NCI-H146 (cell line): ENCODE measurements at places on chromosomes 11 and 22.

- DNase-seq, result no peak
Observed at GRCh38 chr11:66842501-66842895, 743 bp upstream of the RCE1 start.

GRCh38 chr22:29817724-29818123, 20.4 kb downstream of the ASCC2 start:
- no peak for DNase-seq

GRCh38 chr11:34348919-34349318, 8.9 kb downstream of the ABTB2 start:
- no peak for DNase-seq

- DNase-seq, result no peak
Observed at GRCh38 chr11:86072211-86072610, 3.3 kb upstream of the PICALM start.

- no peak for DNase-seq
Observed at GRCh38 chr11:91156041-91156440, 933.2 kb upstream of the CHORDC1 start.

- DNase-seq, result peak; percentile 29
Observed at GRCh38 chr22:49026494-49027367, 800.9 kb downstream of the BRD1 start.

DNA sequence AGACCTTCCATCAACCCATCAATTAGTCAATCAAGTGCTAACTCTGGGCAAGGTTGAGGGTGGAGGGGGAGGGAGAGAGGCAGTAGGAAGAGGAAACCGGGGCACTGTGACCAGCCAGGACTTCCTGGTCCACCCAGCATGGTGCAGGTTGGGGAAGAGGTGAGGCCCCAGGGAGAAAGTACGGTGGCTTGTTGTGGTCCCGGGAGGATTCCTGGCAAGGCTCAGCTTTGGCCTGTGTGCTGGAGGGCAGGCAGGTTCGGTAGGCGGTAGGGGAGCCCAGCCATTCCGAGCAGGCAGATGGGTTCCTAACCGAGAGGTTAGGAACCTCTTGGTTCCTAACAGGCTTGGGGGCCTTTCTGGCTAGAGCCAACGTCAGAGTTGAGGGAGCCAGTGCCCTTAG, 10.8 kb downstream of the ST14 start:
- no peak for DNase-seq

DNA sequence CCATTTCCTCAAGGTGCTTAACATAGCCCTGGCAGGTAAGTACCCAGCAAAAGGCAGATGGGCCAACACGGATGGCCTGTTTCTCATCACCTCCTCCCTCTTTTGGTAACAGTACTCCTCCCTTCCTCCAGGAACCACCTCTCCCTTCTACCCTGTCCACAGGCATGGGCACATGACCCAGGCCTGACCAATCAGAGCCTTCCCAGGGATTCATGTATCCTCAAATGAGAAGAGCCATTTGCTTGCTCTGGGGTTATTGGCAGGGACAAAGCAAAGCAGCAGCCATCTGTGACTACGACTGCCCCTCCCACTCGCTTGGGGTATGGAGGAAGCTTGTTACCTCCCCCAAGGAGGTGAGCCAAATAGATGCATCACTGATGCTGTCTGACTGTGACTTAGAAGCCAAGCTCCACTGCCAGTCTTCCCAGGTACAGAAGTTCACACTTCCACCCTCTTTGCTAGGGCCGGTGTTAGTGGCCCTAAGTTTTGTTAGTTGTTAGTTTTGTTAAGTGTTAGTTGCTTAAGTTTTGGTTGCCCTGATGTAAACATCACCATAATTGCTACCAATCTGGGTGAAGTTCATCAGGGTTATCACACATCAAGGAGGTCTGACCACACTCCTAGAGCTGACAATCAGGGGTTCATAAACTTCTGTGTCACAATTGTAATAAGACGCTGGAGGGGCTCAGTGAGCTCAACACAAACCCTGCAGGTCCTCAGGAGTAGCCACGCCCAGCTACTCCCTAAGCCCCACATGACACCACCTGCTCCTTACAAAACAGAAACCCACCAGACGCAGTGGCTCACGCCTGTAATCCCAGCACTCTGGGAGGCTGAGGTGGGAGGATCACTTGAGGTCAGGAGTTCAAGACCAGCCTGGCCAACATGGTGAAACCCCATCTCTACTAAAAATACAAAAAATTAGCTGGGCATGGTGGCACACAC, 57.3 kb downstream of the ARFGAP3 start:
- no peak for DNase-seq

- DNase-seq, result peak; percentile 12
Observed at GRCh38 chr11:110251836-110252235, 44.6 kb downstream of the RDX start.

DNA sequence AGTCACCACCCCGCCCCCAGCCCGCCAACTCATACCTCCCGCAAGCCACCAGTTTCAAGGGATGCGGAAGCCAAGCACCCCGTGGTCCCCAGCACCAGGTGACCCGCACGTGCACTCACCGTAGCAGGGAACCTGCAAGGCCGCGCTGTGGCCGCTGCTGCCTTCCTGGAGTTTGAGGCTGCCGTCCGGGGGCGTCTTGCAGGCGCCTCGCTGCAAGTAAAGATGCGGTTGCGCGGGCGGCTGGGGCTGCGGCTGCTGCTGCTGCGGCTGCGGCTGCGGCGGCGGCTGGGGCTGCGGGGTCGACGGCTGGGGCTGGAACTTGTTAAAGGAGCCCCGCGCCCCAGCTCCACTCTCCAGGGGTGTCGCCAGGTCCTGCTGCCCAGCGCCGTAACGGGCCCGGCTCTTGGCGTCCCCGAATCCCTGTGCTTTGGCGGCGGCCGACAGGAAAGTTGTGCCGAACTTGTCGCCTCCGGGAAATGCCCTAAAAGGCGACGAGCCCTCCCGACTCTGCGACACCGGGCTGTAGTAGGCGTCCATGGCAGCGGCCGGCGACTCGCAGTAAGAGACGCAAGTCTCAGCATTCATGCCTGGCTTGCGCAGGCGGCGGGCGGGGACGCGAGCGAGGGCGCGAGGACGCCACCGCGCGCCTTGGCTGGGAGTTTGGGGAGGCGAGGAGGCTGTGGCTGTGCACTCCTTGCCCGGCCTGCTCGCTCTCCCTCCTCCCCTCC, at the start of gene ALX4:
TSS of gene ALX4 (minus strand) at position 662 of the 728 bp plus-strand sequence. CDS start at position 585, 77 bp downstream.
- peak; percentile 19 for DNase-seq
